CD4-positive, alpha-beta T cell treated with Interleukin-4 for 4 hours (primary cell): ENCODE measurements at places on chromosomes 12 and 14.
A peak's percentile ranks its signal among the peaks of the same experiment; 100 is the strongest.

- no peak for DNase-seq
These were observed 84.3 kb upstream of the NELL2 start for GRCh38 chr12:44960423-44960822.

DNA sequence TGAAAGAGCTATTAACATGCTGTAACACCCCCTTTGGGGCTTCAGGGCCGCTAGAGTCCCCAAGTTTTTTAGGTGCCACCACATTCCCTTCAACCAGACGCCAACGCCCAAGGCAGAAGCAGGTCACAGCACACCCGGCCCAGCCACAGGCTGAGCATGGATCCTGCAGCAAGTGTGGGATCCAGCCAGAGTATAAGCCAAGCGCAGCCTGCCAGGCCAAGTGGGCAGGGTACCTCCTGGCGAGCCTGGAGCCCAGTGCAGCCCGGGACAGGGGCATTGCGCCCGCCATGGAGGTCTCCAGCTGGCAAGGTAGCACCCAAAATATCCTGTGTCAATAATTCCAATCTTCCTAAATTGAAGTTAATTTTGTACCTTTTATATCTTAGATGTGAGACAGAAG, 55.5 kb downstream of the EML5 start:
- no peak for DNase-seq

DNA sequence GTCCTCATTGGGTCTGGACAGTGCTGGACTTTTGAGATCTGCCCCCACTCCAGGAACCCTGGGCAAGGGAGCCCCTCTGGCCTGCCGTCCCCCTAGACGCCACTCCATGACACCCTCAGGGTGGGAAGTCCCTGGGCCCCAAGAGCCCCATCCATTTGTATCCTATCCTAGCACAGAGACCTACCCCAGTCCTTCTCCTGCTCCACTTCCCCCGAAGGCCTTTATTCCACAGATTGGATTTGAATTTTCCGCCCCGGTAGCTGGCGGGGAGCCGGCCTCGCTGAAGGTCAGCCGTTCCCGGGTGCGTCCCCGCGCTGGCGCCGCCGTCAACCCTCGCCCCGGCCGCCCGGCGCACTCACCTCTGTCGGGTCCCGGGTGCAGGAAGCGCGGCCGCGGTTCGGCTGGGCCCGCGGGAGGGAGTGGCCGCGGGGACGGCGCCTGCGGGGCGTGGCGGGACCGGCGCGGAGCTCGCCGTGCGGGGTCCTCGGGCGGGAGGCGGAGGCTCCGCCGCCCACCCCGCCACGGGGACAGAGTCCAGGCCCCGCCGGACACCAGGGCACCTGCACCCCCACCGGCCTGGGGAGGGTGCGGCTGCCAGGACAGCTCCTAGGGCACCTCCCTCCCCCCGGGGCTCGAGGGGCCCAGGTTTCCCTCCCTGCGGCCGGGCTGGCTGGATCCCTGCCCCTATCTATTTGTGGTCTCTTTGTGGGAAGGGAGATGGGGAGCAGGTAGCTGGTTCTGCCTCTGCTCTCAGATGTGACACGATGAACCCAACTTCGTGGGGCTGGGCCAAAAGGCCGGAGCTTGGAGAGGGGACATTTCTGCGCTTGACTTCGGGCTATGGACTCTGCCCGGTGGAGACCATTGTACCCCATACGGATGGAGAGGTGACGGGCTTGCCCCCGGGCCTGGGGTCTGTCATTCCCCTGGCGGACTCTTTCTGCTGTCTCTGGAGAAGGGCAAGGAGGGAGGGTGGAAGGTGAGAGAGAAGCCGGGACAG, 19.9 kb upstream of the GPR68 start:
- no peak for DNase-seq

DNA sequence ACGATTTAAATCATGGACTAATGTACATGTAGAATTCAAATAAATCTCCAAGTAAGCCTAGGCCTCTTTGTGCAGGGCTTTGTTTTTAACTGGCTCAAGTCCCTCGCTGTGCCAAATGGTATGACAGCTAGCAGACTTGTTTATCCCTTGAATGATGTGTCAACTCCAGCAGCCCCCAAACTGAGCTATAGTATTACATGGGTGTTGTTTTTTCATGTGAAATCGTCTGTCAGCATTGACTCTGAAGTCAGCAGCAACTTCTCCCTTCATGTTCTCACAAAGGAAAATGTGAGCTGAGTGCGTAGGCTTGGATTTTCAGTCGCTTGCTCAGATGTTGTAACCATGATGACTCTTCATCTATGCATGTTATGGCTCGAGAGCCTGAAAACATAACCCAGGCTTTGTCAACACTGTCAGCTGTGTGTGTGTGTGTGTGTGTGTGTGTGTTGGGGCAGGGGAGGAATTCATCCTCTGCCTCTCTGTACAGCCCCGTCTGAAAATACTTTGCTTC, 73.3 kb downstream of the PTHLH start:
- no peak for DNase-seq

- no peak for DNase-seq
These were observed 323.1 kb upstream of the CCDC196 start for GRCh38 chr14:66163023-66163422.

DNA sequence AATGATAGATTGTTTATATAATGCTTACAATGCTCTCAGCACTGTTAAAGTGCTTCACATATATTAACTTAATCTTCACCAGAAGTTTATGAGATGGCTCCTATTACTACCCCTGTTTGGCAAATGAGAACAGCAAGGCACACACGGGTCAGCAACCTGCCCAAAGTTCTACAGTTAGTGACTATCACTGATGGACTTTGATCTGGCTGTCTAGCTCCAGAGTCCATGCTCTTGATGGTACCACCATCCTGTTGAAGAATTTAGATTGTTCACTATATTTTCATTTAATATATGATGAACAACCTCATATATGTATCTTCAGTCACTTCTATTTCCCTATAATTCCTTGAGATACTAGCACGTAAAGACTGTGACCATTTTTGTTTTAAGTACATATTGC, 10.6 kb downstream of the GLIPR1 start:
- no peak for DNase-seq

- no peak for DNase-seq
These were observed 22.0 kb upstream of the YARS2 start for GRCh38 chr12:32777691-32778175.

GRCh38 chr12:72777806-72778205, 505.6 kb downstream of the TRHDE start:
- no peak for DNase-seq

DNA sequence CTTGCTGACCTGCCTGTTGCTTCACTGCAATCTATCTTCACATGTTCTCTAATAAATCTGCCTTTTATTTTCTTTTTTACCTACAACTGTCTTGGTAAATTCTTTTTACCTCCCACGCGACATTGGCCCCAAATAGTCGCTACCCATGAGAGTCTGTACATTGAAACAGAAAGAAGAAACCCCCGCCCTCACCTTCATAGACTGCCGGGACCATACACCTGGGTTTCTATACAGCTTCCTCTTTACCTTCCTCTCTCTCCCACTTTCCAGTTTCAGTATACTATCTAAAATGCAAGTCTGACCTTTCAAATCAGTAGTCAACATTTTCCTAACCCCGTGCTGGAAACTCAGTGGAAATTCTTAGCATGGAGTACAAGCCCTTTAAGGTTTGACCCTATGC, 4.8 kb downstream of the SLC8A3 start:
- DNase-seq, result no peak

GRCh38 chr12:26331960-26332359, 136.6 kb downstream of the SSPN start:
- DNase-seq, result no peak

- DNase-seq, result no peak
These were observed 45.2 kb upstream of the MYL2 start for GRCh38 chr12:110965574-110965973.

DNA sequence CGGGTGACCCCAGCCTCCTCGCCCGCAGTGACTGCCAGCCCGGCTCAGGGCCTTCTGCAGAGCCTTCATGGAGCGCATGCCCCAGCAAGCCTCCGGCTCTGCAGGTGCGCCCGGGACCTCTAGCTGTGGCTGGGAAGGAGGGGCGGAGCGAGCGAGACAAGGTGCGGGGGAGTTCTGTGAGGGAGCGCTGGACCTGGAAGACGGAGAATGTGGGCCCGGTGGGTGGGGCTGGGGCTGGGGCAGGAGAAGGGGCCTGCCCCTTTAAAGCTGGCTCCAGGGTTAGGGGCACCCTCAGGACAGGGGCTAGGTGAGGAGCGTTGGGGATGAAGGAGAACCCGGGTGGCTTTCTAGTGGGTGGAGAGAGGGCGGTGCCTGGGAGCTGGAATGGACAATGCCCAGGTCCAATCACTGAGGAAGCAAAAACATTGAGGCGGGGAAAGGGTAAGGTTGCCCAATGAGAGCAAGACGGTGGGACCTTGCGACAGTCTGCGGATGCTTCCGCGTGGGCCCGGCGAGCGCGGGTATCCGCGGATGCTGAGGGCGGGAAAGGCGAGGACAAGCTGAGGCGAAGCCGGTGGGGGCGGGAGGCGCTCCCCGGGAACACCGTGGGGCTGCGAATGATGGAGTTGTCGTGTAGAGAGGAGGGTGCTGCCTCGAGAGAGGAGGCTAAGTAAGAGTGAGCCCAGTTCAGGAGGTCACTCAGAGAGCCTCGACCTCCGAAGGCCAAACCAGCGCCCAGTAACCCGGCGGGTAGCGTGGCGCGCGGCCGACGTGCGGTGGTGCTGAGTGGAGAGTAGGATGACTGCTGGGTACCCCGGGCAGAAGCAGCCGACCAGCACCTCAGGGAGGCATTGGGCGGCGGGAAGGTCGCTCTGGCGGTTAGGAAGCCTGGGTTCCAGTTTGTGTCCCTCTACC, at the start of gene GLS2:
Gene GLS2 (minus strand): TSS at position 121 of the 915 bp plus-strand sequence. CDS start 43 bp downstream, at position 78.
- peak; percentile 80 for DNase-seq

- DNase-seq, result no peak
These were observed 117.5 kb upstream of the KRR1 start for GRCh38 chr12:75628916-75629315.

DNA sequence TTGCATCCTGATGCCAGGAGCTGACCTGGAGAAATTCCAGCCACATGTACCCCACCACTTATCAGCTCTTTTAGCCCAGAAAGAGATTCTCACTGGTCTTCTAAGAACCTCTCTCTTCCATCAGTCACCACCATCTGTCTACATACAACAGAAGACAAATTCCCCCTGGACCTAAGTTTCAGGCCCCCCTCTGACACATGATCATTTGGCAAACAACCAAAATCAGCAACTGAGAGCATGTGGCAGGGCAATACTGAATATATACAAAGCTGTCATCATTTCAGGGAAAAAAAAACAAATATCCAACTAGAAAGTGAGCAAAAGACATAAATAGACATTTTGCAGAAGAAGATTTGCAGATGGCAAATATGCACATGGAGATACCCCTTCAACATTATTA, 180.2 kb downstream of the FOXN3 start:
- DNase-seq, result no peak
